ENCODE measurements at places on chromosomes 5 and 9.

- no peak for DNase-seq
These were observed 122.9 kb upstream of the SARDH start for GRCh38 chr9:133861086-133861485.

DNA sequence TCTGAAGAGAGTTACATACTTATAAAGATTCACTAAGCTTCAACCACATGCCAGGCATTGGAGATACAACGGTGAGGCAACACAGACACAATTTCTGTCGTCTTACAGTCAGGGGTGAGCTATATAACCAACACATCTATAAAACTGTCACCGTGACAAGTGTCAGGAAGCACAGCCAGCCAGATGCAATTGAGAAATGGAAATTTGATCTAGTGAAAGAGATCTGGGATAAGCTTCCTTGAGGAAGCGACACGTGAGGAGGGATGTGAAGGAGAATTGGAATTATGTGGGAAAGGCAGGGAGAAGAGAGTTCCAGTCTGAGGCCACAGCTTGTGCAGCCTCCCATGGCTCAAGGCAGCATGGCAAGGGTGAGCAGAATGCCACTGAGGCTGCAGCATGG is 50.9 kb upstream of the ZNF354B start:
- DNase-seq: no peak

DNA sequence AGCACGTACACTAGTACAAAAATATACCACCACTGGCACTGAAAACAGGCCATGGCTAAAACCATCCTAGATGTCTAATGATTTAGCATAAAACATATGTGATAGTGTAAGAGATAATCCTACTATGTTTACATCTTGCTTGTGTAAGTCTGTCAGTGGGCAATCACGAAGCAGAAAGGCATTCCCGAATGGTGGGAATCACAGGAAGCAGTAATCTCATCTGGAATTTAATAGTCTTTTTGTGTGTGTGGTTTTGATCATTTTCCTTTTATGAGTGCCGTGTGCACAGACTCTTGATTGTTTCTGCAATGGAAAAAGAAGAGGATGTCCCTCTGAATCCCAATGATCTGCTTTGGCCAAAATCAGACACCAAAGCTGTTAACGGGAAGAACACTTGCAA is 200.5 kb downstream of the EBF1 start:
- DNase-seq: no peak

DNA sequence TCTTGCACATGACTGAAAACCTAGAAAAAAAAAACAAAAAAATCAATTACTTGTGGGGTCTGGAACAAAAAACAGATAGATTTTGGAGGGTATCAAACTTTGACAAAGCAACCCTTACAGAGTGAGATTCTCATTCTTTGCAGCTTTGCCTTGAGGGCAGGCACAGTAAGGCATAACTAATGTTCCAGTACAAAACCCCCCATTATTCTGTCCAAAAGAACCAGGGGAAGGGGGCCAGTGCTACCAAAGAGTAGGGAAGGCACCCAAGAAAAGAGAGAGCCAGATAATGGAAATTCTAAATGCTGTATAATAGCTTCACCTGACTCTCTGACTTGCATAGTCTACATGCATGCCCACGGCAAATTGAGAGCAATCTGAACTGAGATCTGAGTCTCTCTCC is 12.9 kb downstream of the POLK start:
- no peak for DNase-seq

GRCh38 chr5:138949988-138950387 is 74.9 kb upstream of the LRRTM2 start:
- no peak for DNase-seq

- DNase-seq: no peak
These were observed 37.8 kb upstream of the KIF2A start for GRCh38 chr5:62268234-62268633.

DNA sequence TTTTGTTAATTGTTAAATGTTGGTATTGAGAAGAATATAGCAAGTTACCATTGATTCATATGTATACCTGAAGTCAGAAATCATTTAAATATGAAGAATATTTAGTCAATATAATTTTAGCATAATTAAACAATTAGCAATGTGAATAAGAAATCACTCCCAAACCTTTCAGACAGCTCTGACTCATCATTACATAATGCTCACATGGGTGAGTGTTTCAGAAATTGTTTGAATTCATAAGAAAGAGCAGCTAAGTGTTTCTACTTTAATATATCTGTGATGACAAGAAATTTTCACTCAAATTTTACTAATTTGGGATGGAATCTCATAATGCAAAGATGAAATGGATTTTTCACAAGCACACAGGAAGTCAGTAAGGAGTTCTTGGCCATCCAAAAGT is 42.0 kb upstream of the CDC42SE2 start:
- DNase-seq: no peak

DNA sequence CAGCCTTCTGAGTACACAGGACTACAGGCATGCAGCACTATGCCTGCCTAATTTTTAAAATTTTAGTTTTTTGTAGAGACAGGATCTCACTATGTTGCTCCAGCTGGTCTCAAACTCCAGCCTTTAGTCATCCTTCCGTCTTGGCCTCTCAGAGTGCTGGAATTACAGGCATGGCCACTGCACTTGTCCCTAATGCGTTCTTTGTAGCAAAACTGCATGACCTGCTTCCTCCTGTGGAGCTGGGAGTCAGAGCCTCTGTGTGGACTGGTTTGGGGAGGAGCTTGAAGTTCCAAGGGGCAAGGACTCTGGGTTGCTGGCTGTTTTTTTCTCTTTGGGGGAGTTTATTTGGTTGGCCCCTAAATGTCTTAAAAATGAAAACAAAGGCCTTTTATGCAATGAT is 22.7 kb upstream of the ANKRD34B start:
- no peak for DNase-seq

GRCh38 chr5:56433039-56433617 is 200.0 kb upstream of the ANKRD55 start:
- DNase-seq: no peak

DNA sequence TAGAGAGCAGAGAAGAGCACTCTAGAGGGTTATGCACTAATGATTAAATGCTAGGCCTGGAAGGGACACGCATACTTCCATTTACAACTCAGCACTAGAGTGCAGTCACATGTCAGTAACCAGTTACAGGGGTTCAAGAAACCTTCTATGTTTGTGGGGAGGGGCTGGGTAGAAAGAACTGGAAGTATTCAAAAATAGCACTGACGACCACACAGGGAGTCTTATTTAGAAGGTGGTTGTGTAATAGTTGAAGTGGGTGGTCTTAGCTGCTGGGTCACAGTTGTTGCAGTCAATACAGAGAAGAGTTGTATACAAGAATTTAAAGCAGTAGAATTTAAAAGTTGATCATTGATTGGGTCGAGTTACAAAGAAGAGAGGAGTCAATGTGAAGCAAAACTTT is 15.4 kb downstream of the AOPEP start:
- no peak for DNase-seq

DNA sequence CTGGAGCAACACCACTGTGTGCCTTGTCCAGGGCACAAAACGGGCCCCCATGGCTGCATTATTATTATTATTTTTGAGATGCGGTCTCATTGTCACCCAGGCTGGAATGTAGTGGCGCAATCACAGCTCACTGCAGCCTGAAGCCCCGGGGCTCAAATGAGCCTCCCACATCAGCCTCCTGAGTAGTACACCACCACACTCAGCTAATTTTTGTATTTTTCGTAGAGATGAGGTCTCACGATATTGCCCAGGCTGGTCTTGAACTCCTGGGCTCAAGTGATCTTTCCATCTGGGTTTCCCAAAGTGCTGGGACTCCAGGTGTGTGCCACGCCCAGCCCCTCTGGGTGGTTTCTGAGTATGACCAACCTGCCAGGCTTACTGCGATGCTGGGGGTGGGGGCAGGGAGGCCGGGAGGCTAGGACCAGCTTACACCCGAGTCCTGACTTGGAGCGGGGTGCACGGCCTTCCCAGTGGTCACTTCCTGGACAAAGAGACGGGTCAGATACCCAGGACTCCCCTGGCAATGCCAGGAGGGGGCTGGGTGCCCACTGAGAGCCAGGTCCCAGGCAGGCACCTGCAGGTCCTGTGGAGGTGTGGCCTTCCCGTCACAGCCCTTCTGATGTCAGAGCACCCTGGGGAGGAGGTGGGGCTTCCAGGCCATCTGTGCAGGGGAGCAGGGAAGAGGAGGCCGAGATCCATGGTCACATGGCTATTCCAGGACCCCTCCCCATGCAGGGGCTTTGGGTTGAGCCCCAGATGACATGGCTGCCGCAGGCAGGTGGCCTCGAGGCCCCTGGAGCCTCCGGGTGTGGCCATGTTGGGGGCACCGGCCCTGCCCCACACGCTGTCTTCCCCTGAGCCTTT is 8.3 kb upstream of the NRARP start:
- DNase-seq: no peak

- DNase-seq: no peak
These were observed 782 bp upstream of the CDC20B start for GRCh38 chr5:55173687-55174230.

- DNase-seq: no peak
These were observed 21.2 kb downstream of the DAPK1 start for GRCh38 chr9:87518702-87519335.

DNA sequence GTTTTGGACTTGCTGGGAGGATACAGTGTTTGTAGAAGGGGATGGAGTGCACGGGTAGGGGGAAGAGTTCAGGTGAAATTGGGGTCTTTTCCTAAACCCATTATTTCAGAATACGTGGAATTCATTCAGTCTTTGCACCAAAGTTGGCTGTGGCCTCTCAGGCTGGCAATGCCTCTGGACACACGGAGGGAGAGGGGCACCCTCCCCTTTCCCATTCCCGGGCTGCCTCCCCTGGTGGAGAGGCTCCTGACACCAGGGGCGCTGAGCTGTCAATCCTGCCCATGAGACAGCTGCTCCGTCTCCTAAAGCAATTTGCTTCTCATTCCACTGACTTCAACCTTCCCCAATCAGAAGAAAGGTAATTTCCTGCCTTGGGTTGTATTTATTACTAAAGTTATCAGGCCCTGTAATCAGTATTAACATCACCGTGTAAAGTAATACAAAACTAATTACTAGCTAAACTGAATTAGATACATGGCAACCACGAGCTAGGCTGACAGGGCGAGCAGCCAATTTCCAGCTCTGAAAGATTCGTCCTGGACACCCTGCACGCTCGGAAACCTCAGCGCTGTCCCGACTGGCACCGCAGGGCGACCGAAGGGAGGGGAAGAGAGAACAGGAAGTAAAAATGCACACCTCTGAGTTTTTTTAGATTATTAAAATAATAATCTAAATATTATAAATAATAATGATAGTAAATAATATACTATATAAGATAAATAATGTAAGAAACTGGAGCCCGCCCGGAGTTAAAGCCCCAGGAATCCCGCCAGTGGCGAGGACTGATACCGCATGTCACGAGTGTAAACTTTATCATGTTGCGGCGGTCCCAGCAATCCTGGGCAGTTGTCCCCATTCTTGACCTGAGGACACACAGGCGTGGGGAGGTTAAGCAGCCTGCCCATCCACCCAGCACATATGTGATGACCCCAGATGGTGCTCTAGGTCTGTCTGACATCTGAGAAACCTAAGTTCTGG is 6.9 kb upstream of the OLFM1 start:
- DNase-seq: no peak

GRCh38 chr9:97962136-97962535 is 21.0 kb upstream of the ANP32B start:
- no peak for DNase-seq

- no peak for DNase-seq
These were observed 5.9 kb upstream of the FAM13B start for GRCh38 chr5:138038826-138039225.

DNA sequence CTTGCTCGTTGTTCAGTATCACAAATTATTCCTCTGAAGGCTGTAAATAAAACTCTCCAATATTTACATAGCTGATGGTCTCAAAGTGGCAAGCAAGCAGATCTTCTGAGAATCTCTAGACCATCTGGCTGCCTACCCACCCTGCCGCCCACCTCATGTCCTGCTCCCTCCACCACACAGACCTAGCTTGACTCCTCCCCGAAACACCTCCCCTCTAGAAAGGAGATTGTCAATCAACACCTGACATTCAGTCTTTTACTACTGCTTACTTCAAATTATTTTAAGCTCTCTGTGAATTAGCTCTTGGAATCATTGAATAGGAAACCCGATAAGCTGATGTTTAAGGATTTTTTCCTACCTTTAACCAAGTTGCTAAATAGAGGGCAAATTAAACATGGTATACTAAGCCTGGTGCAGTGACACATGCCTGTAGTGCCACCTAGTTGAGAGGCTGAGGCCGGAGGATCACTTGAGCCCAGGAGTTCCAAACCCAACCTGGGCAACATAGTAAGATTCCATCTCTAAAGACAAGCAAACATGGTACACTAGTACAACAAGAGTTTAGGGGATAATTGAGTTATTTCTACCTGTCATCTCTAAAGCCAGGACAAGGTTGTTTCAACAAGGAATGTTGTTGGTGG is 10.9 kb upstream of the SOWAHA start:
- DNase-seq: no peak

DNA sequence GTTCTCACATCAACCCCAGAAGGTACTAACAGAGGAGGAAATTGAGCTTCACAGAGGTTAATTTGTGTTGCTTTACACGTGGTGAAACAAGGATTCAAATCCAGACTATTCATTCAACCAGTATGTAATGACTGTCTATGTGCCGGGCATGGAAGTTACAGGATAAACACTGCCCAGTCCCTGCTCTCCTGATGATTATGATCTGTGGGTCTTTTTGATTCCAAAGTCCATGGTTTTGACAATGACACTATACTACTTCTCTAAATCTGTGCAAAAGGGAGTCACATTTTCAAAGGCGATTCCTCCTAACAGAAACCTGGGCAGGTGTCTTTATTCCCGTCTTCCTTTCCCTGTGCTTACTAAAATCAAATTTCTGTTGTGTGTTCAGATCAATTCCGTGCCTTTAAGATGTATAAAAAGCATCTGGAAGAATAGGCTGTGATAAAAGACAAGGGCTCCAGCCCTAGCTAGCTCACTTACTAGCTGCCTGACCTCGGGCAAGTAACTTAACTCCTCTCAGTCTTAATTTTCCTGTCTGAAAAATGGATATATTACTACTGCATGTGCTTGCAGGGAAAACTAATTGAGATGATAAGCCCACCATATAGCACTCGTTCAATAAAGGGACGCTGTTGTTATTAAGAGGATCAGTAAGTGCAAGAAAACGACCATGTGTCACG is 970 bp upstream of the CREBRF start:
- no peak for DNase-seq
